ENCODE measurements at places on chromosomes 1 and 21.

GRCh38 chr1:5485968-5486696 lies 506.1 kb downstream of the NPHP4 start:
- DNase-seq, result no peak

GRCh38 chr1:214453109-214453722 lies 98.2 kb downstream of the PTPN14 start:
- DNase-seq, result peak; percentile 89

GRCh38 chr1:117093870-117094621 lies 27.5 kb downstream of the TRIM45 start:
- DNase-seq, result peak; percentile 77

DNA sequence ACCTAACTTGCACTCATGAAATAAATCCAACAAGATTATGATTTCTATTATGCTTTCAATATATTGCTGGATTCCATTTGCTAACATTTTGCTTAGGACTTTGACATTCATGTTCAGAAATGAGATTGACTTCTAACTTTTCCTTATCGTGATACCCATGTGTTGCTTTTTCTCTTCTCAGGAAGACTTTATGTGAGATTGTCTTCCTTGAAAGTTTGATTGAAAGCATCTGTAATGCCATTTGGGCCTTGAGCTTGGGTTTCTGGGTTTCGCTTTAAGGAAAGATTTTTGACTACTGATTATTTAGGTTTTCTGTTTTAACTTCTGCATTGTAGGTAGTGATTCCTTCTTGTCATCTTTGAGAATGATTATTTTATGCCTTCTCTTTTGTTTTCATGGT lies 27.8 kb downstream of the AGMAT start:
- no peak for DNase-seq

- peak; percentile 90 for DNase-seq
Measured at GRCh38 chr1:41742219-41742618, 176.5 kb downstream of the HIVEP3 start.

GRCh38 chr1:34842952-34843371 lies 16.6 kb downstream of the SMIM12 start:
- DNase-seq, result no peak

GRCh38 chr1:23591460-23592208 lies 32.3 kb upstream of the ID3 start:
- no peak for DNase-seq

DNA sequence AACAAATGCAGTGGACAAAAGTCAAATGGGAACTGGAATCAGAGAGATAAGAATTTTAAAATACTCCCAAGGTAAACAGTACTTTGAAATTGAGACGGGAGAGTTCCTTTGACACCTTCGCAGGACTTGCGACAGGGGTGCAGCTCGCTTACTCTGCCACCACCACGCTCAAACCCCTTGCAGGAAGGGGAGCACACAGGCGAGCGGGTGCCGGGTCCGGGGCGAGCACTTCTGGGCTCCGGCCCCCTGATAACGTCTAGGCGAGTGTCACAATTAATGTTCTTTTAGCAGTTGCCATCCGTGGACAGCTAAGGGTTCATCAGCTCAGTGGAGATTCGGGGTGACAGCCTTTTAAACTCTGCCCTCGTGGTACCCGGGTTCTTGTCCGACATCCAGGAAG lies 37.4 kb downstream of the CLDN17 start:
- no peak for DNase-seq

DNA sequence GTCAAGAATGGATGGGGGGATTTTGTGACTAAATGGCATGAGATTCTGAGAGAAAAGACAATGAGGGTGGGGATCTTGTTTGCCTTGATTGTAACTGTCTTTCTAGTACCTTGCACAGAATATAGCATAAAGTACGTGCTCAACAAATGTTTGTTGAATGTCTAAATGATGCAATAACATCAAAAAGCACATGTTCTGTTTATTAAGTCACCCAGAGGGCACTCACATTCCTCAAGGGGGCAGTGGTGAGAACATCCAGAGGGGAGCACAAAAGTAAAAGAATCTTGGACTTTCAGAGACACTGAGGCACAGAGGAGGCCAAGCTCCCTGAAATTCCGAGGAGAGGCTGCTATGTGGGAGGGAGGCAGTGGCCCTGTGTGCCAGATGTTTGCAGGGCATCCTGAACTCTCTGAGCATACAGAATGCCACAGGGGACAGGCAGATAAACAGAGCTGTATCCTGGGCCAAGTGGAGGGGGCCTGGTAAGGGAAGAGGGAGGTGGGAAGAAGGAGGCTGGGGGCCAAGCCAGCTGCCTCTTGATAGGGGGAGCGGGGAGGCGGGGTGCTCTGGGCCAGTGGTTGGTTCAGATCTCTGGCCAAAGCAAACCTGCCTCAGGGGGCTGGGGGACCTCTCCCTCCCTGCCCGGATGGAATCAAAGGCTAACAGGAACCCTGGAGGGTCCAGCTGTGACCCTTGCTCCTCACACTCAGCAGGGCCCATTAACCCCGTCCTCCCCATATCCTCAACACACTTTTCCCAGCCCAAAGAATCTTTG lies 6.5 kb upstream of the ATP1A2 start:
- peak; percentile 64 for DNase-seq

DNA sequence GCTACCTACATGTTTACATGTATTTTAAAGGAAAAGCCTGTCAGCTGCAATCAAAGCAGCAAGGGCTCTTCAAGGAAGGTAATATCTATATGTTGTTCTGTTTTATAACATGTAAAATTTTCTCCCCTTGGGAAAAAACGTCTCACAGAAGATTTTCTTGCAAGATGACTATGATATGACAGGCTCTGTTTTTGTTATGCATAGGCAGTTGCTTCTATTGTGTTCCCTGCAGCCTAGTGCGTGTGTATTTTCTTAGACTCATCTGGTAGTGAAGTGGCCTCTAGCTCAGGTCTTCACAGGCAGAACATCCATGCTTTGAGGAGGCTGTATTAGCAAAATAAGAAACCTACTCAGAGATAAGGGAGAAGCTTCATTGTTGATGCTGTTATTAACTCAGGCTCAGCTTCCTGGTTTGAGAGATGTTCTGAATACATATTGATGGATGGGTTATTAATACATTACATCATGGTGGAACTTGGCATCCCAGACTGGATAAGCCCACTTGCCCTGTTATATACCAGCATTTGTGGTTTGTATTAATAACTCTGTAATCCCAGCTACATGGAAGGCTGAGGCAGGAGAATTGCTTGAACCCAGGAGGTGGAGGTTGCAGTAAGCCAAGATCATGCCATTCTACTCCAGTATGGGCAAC lies 35.8 kb downstream of the LAMC1 start:
- peak; percentile 48 for DNase-seq

DNA sequence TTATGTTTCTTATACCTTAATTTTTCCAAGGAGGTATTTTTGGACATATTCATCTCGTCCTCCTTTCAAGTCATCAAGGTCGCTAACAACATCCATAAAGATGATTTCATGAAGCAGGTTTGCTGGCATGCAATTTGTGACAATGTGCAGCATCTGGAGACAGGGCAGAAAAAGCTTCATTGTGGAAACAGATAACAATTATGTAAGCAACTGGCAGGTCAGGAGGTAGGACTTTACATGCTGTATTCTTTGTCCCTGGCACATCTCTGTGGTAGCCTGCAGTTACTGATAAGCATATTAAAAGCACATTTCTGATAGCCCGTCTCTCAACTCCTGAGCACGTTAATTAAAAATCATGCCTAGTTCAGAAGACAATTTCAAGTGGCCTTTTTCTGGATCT lies 156.8 kb downstream of the LEPR start:
- DNase-seq, result no peak

GRCh38 chr1:226093621-226094020 lies 31.1 kb downstream of the H3-3A start:
- no peak for DNase-seq

DNA sequence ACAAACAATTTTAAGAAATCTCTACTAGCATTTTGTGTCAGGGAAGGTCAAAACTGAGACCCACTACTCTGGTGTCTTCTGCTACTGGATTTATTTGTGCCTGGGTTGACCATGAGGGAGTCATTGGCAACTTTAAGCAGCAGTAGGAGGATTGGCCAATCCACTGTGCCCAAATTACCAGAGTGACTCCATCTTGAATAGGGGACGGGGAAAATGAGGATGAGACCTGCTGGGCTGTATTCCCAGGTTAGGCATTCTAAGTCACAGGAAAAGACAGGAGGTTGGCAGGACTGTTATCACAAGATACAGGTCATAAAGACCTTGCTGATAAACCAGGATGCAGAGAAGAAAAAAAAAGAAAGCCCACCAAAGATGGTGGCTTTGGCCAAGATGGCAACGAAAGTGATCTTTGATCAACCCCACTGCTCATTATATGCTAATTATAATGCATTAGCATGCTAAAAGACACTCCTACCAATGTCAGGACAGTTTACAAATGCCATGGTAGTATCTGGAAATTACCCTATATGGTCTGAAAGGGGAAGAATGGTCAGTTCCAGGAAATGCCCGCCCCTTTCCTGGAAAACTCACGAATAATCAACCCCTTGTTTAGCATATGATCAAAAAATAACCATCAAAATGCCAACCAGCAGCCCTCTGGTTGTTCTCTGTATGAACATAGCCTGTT lies 200.9 kb downstream of the LTN1 start:
- no peak for DNase-seq

GRCh38 chr1:54984131-54984842 lies 3.9 kb downstream of the TMEM61 start:
- DNase-seq, result no peak

GRCh38 chr21:28944296-28944695 lies 48.4 kb downstream of the LTN1 start:
- DNase-seq, result no peak

GRCh38 chr1:208318150-208318734 lies 74.1 kb upstream of the PLXNA2 start:
- DNase-seq, result no peak

GRCh38 chr1:214935258-214935657 lies 147.3 kb upstream of the KCNK2 start:
- no peak for DNase-seq

DNA sequence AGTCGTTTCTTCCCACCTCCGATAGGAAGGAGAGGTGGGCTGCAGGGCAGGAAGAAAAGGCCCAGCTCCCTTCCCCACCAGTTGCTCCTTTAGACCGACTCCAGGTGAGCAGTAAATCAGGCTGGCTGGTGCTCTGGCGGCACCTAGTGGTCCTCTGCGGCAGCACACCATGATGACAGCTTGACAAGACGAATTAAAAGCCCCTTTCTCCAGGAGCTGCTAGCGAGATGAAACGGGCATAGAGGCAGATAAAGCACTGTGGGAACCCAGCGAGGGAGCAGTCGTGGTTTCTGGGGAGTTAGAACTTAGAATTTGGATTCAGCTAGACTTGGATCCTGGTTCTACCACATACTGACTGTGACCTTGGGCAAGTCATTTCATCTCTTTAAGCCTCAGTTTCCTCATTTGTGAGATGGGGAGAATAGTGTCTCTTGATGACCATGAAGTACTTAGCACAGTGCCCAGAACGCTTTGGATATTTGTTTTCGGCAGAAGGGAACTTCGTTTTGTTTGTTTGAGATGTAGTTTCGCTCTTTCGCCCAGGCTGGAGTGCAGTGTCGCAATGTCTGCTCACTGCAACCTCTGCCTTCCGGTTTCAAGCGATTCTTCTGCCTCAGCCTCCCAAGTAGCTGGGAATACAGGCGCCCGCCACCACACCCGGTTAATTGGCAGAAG lies 21.8 kb upstream of the COL9A2 start:
- peak; percentile 68 for DNase-seq

All from fibroblast of skin of back (primary cell).